ENCODE measurements at places on chromosomes 6 and 20. TPM values are rescaled to one million over a fixed set of nuclear protein-coding genes. Genes with fewer than 3 reads are reported as not detected.

GRCh38 chr6:28587746-28588075, 62.0 kb downstream of the GPX5 start:
- DNase-seq: no peak

Gene ADGB
- total RNA-seq: not detected

Gene DAAM2
- total RNA-seq: 4.8 TPM

Gene ACOT8
- total RNA-seq: 16.9 TPM

Gene LAMA5
- 13.2 TPM for total RNA-seq

DNA sequence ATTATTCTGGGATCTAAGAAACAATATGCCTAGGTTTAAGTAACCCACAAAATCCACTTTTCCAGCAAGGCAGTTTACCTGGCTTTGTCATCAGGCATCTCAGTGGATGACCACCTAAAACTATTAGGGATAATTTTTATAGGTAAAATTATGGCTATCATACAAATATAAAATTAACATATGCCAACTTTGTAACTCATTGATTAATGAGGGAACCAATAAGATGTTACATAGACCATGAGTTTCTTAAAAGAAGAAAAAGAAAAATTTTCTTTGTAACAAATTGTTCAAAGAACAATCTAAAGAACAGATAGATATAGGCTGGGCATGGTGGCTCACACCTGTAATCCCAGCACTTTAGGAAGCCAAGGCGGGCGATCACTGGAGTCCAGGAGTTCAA, 49.7 kb upstream of the FILIP1 start:
- no peak for DNase-seq

GRCh38 chr6:13319891-13320564, 8.3 kb downstream of the TBC1D7 start:
- DNase-seq: no peak

DNA sequence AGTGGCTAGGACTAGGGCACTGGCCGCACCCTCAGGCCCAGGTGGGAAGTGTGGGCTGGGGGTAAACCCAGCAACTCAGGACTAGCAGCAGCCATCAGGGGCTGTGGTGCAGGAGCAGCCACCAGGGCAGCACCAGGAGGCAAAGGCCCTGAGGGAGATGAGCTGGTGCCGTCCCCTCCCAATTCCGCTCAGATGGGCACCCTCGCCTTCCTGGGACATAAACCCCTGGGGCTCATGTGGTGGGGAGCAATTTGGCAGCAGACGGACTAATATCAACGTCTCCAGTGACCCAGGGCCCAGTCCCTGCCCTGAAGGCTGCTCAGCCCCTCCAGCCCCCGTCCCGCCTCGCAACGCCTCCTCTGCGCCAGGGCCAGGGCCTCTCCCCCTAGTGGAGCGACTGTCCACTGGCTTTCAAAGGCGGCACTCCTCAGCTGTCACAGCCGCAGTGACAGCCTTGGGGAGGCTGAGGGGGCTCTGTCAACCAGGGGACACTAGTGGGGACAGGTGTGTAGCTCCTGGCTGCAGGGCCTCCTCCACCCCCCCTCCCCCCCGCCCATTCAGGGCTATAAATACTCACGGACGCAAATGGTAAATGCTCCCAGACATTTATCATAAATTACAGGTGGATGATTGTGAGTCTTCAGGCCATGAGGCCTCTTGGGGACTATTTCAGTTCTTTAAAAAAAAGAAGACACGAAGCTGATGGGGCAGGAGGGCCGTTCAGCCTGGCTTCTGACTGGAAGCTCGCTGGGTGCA, 349.9 kb downstream of the ZFAND3 start:
- DNase-seq: no peak

Gene RBPJL
- total RNA-seq: not detected

Gene LAMP5
- total RNA-seq: not detected

DNA sequence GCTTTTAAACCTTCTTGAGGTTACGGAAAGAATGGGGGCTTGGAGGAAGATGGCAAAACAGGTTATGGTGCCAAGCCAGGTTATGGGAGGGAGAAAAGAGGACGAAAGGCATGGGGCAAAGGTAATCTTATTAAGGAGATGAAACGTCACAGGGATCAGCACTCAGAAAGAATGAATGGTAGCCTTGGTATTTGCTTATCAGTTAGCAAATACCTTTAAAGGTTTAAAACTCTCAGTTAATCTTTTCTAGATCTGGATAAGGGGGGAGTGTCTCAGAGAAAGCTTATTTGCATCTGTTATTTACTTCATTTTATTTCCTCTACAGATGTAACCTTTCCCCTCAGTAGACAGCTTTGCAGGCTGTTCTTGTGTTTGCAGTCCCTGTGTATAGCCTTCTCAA, 55.5 kb upstream of the EEF1E1 start:
- no peak for DNase-seq

GRCh38 chr20:62814060-62814708, 2.7 kb upstream of the COL9A3 start:
- DNase-seq: no peak

- no peak for DNase-seq
Measured at GRCh38 chr6:13112921-13113320, 215.4 kb downstream of the TBC1D7 start.

Gene SSTR4
- not detected for total RNA-seq

- DNase-seq: no peak
Measured at GRCh38 chr6:10564975-10565673, 44.0 kb downstream of the GCNT2 start.

GRCh38 chr6:155364844-155365437, 50.7 kb upstream of the TFB1M start:
- no peak for DNase-seq

DNA sequence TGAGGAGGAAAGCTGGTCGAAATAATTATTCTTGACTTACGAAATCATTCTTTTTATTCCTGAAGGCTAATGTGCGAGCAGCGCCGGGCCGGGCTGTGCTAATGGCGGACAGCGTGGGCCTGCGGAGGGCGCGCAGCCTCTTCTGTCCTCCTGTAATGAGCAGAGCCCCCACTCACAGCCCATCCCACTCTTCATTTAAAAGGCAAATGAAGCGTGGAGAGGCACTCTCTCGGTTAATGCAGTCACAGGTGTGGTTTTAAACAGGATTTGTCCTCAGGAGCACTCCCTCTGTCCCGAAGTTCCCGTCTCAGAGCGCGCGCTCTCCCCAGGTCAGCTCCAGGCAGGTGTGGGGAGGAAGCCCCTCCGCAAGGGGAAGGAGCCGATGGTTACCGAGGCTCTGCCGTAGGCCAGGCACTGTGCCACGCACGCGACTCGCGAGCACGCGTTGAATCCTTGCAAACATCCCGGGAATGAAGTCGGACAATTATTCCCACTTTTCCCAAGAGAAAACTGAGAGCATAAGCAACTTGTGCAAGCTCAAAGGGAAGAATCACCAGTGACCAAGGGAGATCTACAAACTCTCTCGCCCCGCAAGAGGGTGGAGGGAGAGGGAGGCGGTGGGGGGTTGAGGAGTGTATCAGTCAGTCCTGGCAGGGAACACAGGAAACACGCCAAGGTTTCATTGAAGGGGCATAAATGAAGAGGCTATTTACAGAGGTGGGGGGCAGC, 35.5 kb upstream of the ZFAND3 start:
- peak; percentile 18 for DNase-seq

- no peak for DNase-seq
Measured at GRCh38 chr6:11766043-11766442, 12.6 kb downstream of the ADTRP start.

DNA sequence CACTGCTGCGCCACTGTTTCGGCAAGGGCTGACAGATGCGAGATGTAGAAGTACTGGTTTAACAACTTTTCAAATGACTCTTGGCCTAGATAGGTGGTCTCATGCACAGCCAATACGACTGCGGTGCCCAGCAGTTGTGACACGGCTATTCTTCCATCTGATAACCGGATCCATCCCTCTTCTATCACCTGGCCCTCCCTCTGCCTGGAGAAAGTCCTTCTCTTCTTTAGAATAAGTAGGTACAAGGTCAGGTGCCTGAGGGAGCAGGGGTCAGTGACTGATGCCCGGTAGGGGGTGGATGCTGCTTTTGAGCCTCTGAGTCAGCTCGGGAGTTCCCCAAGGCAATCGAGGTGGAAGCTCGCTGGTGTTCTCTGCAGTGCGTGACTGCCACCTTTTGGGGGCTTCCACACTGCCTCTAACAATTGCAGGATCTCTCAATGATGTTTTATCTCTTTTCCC, 166.8 kb upstream of the GRIK2 start:
- DNase-seq: peak; percentile 73

Gene PXT1
- 0.13 TPM for total RNA-seq
